NCI-H187 (cell line): ENCODE measurements at places on chromosomes 11 and 22.

GRCh38 chr11:126163074-126163700 lies 48.3 kb downstream of the RPUSD4 start:
- DNase-seq, result no peak

DNA sequence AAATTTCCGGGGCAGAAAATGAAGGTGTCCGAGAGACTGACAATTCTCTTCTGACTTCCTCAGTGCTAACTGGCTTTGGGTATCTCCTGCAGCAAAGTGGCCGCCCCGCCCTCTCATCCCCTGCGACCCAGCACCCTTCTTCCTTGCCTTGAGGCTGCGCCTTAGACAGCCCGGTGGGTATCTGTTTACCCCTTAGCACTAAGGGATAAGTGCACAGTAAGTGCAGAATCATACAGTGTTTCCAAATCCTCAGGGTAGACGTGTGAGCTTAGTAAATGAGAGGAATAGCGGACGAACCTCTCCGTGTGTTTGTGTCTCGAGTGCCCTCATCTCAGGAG lies 368 bp upstream of the CHORDC1 start:
- DNase-seq, result no peak

DNA sequence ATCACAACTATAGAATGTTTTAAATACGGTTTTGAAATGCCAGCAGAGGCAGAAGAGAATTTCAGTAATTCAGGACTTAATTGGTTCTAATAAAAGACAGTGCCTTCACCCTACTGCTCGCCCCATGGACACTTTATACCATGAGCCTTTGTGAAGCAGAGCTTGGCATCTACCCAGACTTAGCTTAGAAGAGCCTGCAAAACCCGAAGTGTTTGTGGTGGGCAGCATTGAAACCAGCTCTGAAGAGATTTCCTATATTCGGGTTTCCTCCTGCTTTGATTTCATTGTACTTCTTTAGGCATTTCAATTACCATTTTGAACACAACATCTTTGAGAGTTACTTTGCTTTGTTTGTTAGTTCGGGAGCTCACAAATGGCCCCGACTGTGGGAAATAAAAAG lies 185.1 kb upstream of the MTNR1B start:
- no peak for DNase-seq

DNA sequence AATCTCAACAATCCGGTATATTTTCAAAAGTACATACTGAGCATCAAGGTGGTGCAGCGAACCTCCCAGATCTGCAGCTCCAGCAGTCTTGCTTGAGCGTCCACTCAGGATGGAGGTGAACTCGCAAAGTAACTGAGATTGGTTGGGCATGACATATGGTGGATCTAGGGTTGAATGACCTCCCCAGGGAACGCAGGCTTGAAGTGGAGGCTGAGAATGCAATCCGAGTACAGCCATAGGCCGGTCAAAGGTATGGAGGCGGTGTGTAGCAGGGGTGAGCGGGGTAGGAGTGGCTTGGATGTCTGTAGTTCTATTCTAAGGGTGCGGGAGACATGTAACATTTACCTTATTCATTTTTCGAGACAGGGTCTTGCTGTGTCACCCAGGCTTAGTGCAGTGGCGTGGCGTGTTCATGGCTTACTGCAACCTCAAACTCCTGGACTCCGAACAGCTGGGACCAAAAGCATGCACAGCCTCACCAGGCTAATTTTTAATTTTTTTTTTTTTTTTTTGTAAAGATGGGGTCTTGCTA lies 631 bp upstream of the C22orf39 start:
- peak; percentile 75 for DNase-seq

DNA sequence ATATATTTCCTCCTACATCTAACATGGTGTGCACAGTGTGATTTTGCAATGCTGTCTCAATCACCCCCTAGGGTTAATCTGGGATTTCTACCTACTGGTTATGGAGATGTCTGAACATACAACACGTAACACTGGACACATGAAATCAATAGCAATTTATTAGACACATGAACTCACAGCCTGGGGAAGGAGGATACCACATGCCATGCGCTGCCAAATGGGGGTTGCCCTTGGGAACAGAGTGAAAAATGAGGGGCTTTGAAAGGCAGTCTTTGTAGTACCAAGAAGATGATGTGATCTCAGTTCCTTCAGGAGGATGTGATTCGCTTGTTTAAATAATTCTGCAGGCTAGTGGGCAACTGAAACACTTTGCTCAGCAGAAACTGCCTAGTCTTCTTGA lies 253.6 kb upstream of the LRRC4C start:
- no peak for DNase-seq

- no peak for DNase-seq
Observed at GRCh38 chr22:43066134-43066533, 23.1 kb downstream of the TTLL1 start.

GRCh38 chr22:35995772-35996171 lies 32.9 kb downstream of the RBFOX2 start:
- no peak for DNase-seq

DNA sequence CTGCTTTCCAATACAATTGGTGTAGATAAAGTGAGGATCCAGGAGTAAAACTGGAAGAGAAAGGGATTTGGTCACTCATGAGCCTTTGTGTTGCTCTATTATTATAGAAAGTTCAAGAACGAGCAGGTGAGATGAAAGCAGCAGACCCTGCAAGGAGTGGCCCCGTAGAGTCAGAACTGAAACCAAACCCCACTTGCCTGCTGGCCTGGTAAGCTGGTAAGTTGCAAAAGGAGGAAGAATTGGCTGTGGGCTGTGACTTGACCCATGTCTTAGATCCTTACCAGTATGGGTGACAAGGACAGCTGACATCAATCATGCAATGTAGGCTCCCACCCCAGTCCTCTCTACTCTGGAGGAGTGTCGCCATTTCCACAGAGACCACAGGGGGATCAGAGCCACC lies 201.3 kb downstream of the OPCML start:
- no peak for DNase-seq

DNA sequence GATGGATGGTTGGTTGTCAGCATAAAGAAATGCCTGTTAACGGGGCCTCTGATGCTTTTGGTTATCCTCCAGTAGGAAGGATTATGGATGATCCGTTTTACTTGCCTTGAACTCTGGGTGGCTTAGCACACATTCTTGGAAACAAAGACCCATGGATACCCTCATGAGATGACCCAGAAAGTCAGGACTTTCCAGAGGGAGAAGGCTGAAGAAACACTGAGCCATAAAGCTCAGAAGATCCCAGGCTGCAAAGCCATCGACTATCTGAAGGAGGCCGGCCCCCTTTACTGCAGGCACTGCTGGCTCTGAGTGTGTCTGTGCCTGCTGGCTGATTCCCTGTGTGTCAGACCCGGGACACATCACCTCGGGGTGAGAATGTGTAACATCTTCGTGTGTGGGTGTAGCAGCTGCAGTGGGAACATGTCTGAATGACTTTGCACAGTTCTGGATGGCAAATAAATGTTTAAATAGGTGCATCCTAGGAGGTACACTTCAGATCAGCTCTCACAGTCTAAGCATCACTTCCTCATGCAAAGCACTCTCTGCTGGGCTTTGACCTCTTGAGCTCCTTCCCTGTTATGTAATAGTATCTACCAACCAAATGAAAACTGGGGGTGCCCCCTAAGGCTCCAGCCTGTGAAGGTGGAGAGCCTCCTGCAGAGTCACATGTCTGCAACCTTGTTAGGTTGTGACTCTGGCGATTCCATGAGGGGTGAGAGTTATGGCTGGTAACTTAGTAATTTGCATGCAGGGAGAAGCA lies 1084.9 kb downstream of the TBC1D22A start:
- DNase-seq, result no peak

DNA sequence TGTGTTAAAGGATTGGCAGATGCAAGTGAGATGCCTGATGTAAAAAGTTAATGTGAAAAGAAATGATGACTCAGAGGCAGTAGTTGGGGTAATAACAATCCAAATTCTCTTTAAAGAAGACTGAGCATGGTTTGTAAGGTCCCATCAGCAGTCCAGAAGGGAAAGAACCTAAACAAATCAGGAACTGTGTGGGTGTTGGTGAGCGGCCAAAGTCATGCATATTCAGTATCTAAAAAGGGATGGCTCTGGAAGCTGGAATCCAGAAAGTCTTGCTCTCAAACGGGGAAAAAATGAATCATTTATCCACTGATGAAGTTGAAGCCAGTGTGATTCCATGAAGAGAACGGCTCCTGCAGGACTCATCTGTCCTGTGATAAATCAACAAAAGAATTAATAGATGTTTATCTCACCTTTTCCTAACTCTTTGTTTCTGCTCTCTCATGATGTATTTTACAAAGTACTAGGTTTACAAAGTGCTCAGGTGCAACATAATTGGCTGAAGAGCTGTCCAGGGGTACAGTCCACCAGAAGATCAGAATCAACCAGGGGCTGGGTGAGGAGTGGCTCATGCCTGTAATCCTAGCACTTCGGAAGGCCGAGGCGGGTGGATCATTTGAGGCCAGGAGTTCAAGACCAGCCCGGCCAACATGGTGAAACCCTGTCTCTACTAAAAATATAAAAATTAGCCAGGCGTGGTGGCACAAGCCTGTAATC lies 20.5 kb upstream of the SORL1-AS1 start:
- no peak for DNase-seq

- DNase-seq, result no peak
Observed at GRCh38 chr11:3942160-3942955, 86.9 kb downstream of the STIM1 start.

- DNase-seq, result no peak
Observed at GRCh38 chr11:33172996-33173395, 11.7 kb upstream of the CSTF3 start.

GRCh38 chr11:131889146-131889577 lies 518.7 kb downstream of the NTM start:
- peak; percentile 74 for DNase-seq

- DNase-seq, result no peak
Observed at GRCh38 chr11:132464939-132465338, 1067.4 kb downstream of the OPCML start.

DNA sequence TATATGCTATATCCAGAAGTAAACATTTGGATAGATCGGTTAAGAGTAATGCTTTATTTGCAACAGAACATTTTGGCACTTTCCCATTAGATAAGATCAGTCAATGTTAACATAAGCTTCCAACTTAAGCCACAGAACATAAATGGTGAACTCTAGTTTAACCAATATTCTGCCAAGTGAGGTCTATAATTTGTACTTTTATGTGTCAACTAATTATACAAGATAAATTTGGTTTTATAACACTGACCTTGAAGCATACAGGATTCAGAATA lies 23.5 kb upstream of the BLID start:
- DNase-seq, result no peak

DNA sequence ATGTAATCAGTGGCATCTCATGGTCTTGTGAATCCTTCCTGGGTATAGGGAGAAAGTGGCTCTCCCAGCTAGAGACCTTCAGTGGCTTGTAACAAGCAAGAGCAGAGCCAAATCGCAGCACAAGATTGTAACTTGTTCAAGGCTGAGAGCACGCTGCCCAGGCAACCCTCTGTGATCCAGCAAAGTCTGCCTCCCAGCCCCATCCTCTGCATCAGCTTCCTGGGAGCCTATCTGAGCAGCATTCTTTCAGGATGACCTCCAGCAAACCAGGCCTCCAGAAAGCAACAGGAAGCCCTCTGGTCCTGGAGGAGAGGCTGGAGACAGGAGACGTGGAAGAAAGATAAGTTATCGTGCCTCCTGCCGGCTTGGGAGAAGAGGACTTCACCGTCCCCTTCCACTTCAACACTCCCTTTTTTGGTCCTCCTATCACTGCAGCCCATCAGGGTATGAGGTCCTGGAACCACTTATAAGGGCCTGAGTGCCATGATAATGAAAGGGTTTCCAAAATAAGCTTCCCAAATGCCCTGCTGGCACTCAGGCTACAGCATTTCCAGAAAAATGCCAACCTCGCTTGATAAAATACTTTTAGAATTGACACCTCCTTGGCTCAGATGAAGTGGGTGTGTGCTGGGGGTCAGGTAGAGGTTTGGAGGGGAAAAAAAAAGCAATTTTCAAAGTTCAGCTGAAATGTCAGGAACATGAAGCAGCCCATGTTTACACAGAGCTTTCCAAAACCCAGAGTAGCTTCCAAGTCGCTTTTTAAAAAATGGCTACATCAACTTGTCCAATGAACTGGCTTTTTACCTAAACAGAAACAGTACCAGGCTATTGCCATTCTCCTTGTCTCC lies 80.2 kb downstream of the PLEKHA7 start:
- no peak for DNase-seq

DNA sequence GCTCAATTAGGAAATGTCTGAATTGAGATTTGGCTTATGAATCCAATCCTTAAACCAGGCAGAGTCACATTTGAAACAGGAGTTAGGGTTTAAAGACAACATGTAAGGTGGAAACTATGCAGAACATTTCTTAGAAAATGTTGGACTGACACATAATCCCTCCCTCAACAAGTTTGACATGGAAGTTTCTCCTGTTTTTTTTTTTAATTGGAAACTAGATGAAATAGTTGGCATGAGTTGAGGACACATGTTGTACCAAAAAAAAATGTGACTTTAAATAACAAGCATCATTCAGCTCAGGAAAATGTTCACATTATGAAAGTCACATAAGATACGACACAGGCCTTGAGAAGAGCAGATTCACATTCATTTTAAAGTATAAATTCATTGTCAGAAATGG lies 154.9 kb upstream of the DDI1 start:
- DNase-seq, result no peak

DNA sequence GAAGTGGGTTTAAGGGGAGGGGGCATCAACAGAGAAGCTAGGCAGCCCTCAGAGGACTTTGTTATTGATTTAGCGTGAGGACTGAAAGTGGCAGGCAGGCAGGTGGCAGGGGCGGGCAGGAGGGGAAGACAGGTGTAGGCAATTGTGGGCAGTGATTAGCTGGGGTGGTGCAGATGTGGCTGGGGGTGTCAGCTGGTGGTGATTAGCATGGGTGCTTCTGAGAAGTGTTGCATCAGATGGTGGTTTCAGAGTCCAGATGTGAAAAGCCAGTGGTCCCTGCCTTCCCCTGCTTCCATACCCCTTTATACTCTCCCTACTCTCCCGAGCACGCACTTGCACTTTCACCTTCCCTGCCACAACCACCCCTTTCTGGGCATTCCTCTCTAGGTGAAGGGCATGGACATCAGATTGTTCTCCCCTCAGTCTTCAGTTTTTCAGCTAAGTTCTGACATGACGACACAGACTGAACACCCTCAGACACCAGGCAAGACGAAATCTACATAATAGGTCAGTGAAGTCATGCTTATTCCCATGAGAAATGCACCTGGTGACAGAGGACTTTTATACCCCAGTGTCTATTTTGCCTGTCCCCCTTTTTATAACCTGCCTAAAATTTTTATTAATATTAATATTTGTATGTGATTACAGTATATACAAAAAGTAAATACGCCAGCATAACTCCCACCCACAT lies 435.7 kb upstream of the CADM1 start:
- peak; percentile 42 for DNase-seq

DNA sequence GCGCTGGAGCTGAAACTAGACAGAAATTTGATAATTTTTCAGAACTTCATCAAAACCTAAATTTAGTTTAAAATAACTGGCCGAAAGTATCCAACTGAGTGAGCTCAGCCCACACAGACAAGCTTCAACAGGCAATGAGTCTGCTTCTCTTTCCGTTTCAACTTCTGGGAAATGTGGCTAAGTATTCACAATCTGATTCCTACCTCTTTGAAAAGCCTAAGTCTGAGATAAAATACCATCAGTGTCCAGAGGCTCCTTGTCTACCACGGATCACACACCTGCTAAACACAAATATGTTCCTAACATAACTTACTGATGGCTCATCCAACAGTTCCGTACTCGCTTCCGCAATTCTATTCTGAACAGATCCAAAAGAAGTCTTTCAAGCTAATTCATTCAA lies 8.5 kb downstream of the SIK3 start:
- no peak for DNase-seq

GRCh38 chr22:36221799-36222751 lies 17.3 kb downstream of the APOL2 start:
- no peak for DNase-seq

GRCh38 chr22:48744967-48745841 lies 1082.5 kb downstream of the BRD1 start:
- DNase-seq, result no peak
